ENCODE measurements at places on chromosomes 7 and 10. TPM values are rescaled to one million over a fixed set of nuclear protein-coding genes. Genes with fewer than 3 reads are reported as not detected.

Gene GDF2
- not detected for total RNA-seq

Gene CYP2C8
- not detected for total RNA-seq

Gene FIGNL1
- total RNA-seq = 46.8 TPM

GRCh38 chr10:10725196-10725595 is 292.5 kb upstream of the CELF2 start:
- no peak overlapping the region for H3K4me3 ChIP-seq
- H3K27ac ChIP-seq = no peak overlapping the region
- H3K27me3 ChIP-seq = peaks cover 9% of the 10 kb centered on the region
- no peak for DNase-seq

Gene SMKR1
- total RNA-seq = 3.6 TPM

- peak overlapping the region; percentile 38 for H3K27ac ChIP-seq
- peaks cover 1% of the 10 kb centered on the region for H3K36me3 ChIP-seq
- H3K27me3 ChIP-seq = peaks cover 13% of the 10 kb centered on the region
- DNase-seq = peak; percentile 40
Measured at GRCh38 chr10:97714401-97715258, 1.1 kb downstream of the MARVELD1 start.

All from activated CD8-positive, alpha-beta T cell treated with anti-CD3 and anti-CD28 coated beads for 36 hours (primary cell).